ENCODE measurements at places on chromosomes 7 and 10.
A peak's percentile ranks its signal among the peaks of the same experiment; 100 is the strongest.

DNA sequence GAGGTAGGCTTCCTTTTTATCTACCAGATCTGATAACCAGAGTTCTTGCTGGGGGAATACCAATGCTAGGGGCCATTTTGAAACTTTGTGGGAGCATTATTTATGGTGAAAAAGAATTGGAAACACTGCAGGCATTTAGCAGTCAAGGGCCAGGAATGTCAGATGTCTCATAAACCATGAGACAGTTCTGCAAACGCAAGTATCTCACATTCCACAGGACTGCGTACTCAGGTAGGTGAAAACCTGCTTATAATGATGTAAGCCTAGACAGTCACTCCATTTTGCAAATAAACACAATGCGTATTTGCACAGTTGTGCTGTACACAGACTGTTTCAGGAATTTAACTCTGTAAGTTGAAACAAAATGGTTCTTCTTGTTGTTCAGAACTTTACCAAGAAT, 33.9 kb downstream of the ECHDC3 start:
- DNase-seq: peak; percentile 69

DNA sequence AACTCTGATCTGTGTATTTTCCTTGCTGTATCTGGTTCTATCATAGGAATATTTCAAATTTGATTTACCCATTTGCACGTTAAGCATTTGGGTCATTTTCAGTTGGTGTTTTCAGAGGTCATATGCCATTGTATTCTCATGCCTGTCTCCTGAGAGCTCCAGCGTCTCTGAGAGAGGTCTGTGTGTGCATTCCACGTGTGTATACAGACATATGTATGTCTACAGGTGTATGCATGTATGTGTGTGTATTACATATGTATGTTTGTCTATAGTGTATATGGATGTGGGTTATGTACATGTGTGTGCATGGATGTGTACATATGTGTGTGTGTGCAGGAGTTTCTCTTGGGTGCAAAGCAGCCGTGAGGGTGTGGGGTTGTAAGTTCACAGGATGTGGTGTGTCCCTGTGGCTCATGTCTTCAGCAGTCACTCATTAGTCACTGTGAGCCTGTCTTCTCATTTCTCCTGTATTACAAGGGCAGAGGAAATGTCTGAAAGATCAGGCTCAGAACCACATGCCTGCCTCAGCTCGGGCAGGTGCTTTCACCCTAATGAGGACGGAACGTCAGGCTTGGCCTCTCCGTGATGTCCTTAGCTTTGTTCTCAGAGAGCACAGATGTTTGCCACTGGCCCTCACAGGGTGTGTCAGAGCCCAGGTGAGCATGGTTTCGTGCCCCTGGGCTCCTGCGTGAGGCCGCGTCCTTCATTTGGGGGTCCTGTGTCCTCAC, 101.6 kb downstream of the NKX6-2 start:
- peak; percentile 36 for DNase-seq

- no peak for DNase-seq
Measured at GRCh38 chr7:106110885-106111654, 1.0 kb downstream of the SYPL1 start.

- DNase-seq: no peak
Measured at GRCh38 chr10:110544958-110545537, 22.4 kb upstream of the SMC3 start.

- DNase-seq: no peak
Measured at GRCh38 chr7:16657656-16658279, 11.8 kb downstream of the BZW2 start.

- no peak for DNase-seq
Measured at GRCh38 chr10:27153329-27153728, 855 bp downstream of the YME1L1 start.

GRCh38 chr10:18376650-18377049, 236.4 kb downstream of the CACNB2 start:
- DNase-seq: no peak

DNA sequence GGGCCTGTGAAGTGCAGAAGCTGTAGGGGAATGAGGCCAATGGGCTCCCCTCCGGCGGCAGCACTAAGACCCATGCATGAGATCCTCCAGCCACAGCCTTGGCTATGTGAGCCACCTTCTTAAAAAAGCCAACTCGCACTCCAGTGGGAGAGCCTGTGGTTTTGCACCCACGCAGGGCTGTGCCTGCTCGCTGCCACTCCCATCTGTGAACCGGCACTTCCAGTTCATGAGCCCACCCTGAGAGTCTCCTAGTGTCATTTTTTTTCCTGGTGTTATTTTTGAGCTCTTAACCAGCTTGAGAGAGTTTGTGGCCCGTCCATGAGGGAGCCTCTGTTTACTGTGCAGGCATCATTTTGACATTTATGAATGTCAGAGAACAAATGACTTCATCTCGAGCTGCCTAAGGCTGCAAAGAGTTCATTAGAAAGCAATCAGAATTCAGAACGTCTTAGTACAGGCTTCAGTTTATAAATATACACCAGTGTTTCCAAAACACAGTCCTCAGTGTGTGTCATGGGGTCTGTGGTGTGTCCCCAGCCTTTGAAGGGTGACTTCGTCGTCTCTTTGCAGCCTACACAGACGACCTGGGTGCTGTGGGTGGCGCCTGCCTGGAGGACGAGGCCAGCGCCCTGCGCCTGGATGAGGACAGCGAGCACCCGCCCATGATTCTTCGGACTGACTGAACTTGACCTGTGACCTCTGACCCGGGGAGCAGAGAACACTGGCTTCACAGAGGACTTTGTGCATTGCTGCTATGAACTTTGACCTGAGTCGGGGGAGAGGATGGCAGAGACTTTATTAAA, 40.4 kb downstream of the WIPI2 start:
- peak; percentile 5 for DNase-seq

- DNase-seq: no peak
Measured at GRCh38 chr7:144137501-144137900, 14.5 kb downstream of the OR2A14 start.

DNA sequence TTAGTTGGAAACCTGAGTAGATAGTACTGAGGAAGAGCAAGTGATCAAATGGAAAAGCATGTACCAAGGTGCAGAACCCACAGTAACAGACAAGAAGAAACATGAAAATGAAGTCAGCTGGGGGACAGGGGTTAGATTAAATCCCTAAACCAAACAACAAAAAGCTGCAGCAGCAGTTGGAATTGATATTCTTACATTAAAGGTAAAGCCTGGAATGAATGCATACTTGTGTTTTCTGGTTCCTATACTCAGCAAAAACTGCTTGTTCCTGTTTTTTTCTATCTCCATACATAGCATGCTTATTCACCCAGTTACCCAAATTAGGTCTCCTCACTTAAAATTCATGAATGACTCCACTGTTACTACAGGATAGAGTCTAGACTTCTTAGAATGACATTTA, 92.4 kb downstream of the TPST1 start:
- peak; percentile 51 for DNase-seq

GRCh38 chr7:155457544-155458110, 302 bp upstream of the EN2 start:
- DNase-seq: no peak

DNA sequence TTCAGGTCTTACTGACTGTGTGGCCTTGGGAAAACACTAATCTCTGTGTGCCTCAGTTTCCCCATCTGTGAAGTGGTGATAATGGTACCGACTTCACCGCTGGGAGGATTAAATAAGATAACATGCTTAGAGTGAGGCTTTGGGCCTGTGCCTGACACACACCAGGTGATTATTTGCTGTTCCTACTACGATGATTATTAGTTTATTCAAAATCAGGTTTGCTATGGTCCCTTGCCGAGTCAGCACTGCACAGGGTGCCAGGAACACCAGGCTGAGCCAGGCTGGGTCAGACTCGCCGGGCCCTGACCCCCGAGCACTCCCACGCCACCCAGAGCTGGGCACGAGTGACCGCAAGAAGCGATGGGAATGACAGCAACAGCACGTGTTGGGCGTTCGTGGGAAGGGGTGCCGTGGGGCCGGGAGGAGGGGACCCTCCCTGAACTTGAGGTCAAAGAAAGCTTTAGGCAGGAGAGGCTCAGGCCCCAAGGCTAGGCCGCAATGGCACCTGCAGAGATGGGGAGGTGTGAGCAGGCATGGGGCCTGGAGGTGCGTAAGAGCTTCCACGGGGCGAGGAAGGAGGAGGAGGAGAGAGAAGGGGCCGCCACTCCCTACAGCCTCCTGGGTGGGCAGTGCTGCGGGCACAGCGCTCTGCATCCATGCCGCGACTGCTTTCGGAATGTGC, 325.4 kb downstream of the DNAJB6 start:
- DNase-seq: no peak

GRCh38 chr7:107035446-107035845, 9.1 kb upstream of the PRKAR2B start:
- no peak for DNase-seq

GRCh38 chr7:100589341-100589947, 3.3 kb downstream of the FBXO24 start:
- no peak for DNase-seq

DNA sequence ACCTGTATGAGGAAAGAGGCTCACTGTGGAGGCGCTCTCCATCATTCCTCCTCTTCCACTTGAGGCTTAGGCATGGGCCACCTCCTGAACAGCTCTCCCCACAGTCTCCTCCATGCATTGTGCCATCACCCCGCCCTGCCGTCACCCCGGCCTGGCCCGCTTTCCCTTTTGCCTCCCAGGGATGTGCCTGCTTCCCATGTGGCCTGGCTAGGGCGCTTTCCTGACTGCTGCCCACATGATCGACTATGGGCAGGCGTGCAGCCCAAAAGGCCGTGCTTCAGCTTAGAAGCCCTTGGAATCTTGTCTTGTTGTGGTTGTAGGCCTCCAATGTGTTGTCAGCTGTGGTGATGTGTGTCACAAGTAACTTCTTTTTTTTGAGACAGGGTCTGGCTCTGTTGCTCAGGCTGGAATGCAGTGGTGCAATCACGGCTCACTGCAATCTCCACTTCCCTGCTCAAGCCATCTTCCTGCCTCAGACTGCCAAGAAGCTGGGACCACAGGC, 1.8 kb upstream of the ACTR3C start:
- DNase-seq: no peak

DNA sequence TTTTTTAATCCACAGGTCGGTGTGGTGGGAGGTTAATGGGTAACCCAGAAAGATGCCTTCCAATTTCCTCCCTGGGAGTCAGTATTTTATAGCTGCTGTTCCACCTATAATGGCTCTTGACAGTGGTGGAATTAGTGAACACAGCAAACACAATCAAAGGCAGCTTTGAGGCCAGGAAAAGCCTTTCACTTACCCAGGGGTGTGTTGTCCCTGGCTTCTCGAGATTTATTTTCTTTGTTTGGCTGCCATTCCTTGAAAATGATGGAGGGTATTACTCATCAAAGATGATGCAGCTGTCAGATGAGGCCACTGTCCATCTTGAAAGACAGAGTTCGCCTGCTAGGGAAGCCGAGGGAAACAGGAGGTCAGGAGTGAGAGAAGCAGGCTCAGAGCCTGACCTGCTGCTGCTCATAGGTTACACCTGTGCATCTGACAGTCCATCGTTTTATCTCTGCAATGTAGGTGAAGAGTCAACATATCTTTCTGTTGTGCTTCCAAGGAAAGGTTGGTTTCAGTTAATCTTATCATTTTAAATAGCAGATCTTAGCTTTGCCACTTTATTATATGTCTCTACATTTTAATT, 221.6 kb downstream of the XPNPEP1 start:
- no peak for DNase-seq

GRCh38 chr10:65143723-65144122, 1622.5 kb downstream of the REEP3 start:
- DNase-seq: no peak

- DNase-seq: no peak
Measured at GRCh38 chr10:373015-373414, 237.8 kb downstream of the ZMYND11 start.

- no peak for DNase-seq
Measured at GRCh38 chr10:123585477-123586445, 80.4 kb upstream of the GPR26 start.

- DNase-seq: no peak
Measured at GRCh38 chr7:133108023-133108422, 26.1 kb upstream of the CHCHD3 start.

GRCh38 chr10:125707541-125708468, 11.7 kb upstream of the EDRF1 start:
- no peak for DNase-seq

DNA sequence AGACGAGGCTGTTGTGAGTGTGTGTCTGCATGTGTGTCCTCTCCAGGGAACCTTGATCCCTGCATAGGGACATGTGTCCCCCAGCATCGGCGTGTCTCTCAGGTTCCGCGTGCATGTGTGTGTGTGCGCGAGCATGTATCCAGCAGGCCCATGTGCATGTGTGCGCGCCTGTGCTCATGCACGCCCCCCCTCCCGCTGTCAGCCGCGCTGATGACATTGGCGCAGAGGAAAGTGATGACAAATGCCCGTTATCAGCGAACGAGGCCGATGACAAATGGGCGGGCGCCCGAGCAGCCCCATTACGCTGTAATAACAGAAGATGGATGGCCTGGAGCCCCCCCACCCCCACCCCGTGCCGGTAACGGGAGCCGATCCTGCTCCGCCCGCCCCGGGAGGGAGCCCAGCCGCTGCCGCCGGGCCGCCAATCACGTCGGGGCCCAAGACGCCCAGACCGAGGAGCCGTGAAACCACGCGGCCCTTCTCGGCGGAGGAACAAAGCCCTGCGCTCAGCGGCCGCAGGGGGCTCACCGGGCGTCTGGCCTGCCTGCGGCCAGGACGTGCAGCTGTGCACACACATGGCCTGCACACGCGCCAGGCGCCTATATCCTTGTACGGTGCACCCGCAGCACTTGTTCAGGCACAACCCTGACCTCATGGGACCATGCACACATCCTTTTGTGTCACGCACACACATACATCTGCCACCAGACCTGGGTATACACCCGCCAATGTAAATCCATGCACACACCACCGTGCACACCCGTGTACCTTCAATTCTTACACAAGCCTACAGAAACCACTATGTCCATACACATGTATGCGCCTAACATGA, 21.5 kb downstream of the POLL start:
- DNase-seq: no peak

DNA sequence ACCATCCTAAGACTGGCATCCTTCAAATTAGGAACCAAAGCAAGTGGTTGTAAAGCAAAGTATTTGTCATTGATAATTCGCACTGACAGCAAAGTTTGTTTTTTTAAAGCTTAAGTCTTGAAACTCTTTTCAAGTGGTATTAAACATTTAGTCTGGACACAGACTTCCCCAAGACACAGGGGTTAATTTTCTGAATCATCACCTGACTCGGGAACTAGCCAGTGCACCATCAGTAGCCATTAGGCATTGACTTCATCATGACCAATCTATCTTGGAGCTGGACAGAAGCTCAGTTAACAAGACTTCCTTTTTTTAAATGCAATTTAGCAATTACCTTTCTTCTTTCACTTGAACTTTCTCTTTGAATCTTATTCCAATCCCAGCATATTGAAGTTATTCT, 210.6 kb downstream of the ZNF365 start:
- DNase-seq: no peak

GRCh38 chr10:569961-570627, 119.4 kb downstream of the DIP2C start:
- no peak for DNase-seq

- no peak for DNase-seq
Measured at GRCh38 chr10:26540601-26541000, 102.5 kb downstream of the APBB1IP start.

- DNase-seq: no peak
Measured at GRCh38 chr7:131110297-131111080, 217.2 kb upstream of the MKLN1 start.

DNA sequence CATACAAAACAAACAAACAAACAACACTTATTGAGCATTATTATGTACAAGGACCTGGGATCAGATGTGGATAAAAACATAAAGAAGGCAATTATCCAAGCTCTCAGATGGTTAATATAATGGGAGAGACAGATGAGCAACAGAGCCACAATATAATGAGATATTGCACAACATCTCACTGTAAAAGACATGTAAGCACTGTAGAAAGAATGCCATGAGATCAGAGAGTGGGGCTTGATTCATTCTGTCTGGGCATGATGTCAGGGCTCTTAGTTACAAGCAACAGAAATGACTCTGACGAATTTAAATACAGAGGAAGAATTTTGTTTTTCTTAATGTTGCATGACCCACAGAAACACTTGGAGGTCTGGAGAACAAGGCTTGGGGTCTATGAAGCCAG, 164.7 kb upstream of the PLXDC2 start:
- peak; percentile 81 for DNase-seq

Measured in epithelial cell of prostate (primary cell).